ENCODE measurements at places on chromosomes 16 and 17.

DNA sequence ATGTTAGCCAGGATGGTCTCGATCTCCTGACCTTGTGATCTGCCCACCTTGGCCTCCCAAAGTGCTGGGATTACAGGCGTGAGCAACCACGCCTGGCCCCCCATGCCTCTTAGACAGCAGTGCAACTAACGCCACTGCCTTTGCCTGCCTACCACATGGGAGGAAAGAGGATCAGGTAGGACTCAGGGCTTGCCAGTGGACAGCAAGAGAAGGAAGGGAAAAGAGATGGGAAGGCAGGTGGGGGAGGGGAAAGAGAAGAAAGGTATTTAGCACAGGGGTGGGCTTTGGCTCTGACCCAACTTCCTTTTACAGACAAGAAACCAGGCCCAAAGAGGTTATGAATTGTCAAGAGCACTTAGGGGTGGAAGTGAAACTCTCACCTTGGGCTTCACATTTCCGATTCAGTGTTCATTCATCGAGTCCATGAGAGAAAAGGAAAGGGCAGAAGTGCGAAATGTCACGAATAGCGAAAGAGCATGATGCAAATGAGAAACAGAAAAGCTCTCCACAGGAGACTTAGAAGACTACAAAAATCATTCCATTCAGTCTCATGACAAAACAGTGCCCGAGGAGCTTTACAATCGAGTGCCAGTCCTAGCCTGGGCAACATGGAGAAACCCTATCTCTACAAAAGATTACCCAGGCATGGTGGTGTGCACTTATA is 36.4 kb downstream of the CDK5R1 start:
- DNase-seq: no peak

DNA sequence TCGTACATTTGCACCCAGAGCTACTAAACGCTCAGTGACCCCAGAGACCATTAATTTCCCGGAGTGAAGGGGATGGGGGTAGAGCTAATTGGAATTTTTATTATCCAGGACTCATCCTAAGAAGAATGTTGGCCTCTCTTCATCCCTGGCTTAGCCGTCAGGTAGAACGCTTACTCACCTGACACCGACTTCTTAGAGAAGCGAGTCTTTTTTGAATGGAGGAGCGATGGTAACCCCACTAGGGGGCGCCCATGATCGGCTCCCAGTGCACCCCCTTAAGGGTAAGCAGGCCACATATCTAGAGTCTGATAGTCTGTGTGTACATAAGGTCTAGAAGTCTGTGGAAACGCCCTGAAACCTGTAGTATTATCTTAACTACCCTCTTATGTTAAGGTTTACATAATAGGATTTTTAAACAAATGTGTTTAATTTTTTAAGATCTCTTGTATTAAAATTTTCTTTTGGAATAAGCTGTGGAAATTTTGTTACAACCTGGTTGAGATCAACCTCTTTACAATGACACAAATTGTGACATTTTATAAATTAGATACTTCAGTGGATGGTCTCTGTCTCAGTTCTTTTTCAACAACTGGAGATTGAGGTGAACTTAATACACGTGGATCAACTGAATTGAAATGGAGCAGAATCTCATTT is 229.8 kb downstream of the CPPED1 start:
- DNase-seq: peak; percentile 37

DNA sequence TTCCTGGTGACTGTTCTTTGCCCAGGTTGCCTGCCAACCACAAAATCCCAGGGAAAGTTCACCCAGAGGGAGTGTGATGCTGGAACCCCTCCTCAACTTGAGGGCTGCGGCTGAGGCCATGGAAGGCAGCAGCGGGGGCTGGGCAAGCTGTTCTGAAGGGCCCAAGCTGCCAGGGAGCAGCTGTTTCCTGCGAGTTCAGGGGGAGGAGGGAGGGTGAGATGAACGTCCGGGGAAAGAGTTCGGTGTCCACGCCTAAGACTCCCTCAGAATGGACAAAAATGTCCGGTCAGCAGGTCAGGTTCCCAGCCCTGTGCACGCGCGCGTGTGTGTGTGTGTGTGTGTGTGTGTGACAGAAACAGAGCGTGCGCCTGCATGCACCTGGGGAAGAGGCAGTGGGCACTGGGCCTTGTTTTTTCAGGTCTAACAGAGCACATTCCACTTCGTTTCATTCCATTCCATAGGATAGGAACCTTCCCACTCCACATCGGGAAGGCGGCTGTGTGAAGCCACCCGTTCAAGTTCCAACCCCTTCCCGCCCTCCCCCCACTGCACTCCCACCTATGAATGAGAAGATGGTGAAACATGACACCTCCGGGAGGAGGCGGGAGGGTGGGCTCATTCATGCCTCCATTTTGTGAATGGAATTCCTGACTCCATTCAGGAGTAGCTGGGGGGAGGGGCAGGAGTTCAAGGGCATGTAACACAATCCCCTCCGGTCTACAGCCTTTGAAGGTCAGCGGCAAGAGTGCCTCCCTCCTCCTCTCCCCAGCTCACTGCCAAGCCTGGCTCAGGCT is 15.7 kb downstream of the ETV4 start:
- peak; percentile 96 for DNase-seq

DNA sequence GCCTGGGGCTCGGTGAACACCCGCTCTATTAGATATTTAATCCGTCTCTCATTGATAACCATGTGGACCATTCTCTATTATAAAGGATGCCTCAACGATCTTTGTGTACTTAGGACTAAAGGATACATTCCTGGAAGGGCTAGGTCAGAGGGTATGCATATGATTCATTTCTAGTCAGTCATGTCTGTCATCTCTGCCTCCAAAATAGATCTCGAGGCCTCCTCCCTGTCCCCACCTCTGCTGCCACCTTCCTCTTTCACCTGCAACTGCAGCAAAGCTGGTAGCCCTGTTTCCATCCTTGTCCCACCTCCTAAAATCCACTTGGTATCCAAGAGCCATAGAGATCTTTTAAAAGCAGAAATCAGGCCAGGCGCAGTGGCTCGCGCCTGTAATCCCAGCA is 121.5 kb downstream of the KATNIP start:
- no peak for DNase-seq

- DNase-seq: peak; percentile 85
Observed at GRCh38 chr17:27805520-27806146, 5.3 kb upstream of the NOS2 start.

GRCh38 chr16:27642756-27643155 is 92.8 kb downstream of the KATNIP start:
- peak; percentile 10 for DNase-seq

DNA sequence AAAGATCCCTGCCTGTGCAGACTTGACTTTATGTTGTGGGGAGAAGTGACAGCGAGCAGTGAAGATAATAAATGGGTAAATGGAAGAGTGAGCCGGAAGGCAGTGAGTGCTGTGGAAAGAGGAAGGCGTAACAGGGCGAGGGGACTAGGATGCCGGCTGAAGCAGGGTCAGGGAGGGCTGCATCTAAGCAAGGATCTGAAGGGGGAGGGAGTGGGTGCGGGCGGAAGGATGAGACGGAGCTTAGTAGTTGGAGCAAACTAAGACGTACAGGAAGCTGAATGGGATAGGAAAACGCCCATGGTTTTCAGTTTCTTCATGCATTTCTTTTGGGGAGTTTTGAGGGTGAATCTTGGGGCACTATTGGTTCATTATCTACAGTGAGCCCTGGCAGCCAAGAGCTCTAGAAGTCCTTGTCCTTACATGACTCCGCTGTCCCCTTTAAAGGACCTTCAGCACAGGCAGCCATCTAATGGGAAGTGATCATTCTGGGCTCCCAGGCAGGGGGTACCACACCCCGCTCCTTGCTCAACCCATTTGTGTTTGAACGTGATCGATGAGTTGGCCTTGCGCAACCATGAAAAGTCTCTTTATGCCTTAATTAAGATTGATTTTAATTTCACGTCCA is 10.4 kb upstream of the NAT9 start:
- no peak for DNase-seq

DNA sequence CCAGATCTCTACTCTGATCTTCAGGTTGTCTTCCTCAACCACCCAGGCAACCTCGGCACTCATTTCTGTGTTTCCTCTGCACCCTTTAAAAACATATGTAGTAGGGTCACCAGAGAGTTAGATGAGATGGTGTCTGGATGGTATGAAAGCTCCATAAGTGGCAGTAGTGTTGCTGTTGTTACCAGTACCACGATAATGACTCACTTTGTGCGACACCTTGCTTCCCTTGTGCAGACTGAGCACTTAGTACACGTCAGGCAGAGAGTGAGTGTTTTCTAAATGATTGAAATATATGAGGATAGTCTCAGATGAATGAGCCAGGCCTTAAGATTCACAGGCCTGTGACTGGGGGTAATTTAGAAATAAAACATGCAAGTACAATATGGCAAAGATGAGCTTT is 188.7 kb downstream of the MAF start:
- no peak for DNase-seq

- DNase-seq: peak; percentile 31
Observed at GRCh38 chr16:85755929-85756768, 5.3 kb upstream of the C16orf74 start.

DNA sequence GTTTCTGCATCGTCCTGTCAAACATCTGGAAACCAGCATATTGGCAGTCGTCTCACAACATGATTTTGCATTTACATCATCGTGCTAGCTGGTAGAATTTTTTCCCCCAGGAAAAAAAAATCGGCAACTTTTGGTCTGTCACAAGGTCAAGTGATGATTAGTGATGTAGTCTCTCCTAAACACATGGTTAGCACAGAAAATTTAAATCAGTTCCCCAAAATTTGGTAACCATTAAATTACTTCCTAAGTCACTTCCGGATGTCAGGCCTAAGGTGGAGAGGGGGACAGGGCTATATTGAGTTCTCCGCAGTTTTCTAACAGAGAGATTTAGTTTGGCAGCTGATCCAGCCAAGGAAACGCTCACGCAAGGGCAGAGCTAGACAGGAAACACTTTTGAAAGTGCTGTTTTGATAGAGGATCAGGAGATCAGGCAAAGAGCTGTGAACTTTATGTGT is 271.0 kb upstream of the TBX2 start:
- DNase-seq: peak; percentile 47

GRCh38 chr17:3433741-3434140 is at the start of gene OR1E2:
Gene OR1E2, minus strand, starts transcription at chr17:3433841. Its CDS starts 0 bp downstream, at chr17:3433841.
- no peak for DNase-seq

GRCh38 chr16:73204359-73205152 is 156.6 kb upstream of the ZFHX3 start:
- DNase-seq: no peak

- DNase-seq: peak; percentile 29
Observed at GRCh38 chr16:23420011-23420410, 33.0 kb downstream of the COG7 start.

- no peak for DNase-seq
Observed at GRCh38 chr16:83817022-83817421, 9.2 kb downstream of the HSBP1 start.

DNA sequence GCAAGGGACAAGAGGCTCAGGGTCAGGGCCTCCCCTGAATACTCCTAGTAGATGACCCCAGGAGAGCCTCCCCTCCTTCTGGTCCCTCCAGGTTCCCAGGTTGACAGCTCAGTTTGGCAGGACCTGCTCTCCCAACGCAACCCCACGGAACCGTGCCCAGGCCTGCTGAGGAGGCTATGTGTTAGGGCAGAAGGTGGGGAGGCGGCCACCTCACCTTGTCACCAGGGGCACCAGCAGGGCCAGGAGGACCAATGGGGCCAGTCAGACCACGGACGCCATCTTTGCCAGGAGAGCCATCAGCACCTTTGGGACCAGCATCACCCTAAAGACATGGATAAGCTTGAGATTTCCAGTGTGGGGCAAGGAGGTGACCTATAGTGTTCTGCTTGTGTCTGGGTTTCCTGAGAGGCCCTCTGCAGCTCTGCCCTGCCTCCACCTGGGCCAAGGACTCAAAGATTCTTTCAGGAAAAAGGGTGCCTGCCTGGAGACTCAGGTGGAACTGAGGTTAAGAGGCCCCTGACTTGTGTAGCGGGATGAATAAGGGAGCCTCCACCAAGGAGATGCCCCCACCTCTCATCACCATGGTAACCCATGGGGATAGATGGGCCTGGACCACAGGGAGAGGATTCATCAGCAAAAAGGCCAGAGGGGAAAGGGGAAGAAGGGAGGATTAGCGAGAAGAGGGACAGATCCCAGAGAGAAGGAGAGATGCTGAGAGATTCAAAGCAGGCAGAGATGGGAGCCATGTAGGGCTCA is 10.7 kb downstream of the COL1A1 start:
- peak; percentile 81 for DNase-seq

DNA sequence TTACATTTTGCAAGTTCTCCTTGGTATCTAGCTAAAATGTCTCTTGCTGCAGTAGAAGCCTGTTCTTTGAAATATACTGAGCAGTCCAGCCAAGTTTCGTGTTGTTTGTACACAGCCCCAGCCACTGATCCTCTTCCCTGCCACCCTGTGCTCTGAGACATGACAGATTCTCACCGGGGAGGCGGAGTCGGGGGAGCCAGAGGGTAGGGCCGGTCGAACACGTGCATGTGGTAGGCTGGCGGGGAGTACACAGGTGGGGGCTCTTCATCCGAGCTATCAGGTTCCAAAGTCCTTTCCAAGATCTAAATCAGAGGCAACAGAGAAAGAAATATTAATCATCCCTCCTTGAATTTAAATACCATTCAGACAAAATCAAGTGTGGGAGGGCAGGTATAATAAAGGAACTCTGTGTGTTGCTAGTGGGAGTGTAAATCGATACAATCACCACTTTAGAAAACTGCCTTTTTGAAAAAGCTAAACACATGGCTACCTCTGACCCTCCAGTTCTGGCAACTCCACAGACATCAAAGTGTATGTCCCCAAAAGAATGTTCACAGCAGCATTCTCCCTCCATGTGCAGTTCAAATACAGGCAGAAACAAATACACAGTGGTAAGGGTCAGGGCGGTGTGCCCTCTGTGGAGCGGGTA is 29.7 kb upstream of the MRPS23 start:
- no peak for DNase-seq

- DNase-seq: peak; percentile 32
Observed at GRCh38 chr16:4077174-4077649, 39.0 kb downstream of the ADCY9 start.

GRCh38 chr17:50467114-50467854 is 1.4 kb downstream of the CHAD start:
- no peak for DNase-seq

DNA sequence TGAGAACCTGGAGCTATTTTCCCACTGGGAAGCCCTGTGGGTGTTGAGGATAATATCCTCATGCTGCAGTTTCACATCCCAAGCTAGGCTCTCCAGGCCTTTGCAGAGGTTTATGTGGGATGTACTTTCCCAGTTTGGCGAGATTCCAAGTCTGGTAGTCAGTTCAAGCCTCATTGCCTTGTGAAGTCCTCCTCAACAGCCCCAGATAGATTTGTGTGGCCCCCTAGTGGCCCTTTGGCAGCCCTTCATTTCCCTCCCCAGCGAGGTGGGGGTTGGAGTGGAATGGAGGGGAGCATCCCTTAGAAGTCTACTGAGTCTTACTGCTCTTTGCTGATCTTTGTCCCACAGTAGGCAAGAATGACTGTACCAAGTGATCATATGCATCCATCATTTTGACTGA is 137.9 kb downstream of the CDH11 start:
- DNase-seq: peak; percentile 94
